ENCODE measurements at places on chromosomes 12 and 14. TPM values are rescaled to one million over a fixed set of nuclear protein-coding genes. Genes with fewer than 3 reads are reported as not detected.

The ESR2 gene
- total RNA-seq: 4.5 TPM

The SPTB gene
- total RNA-seq: 0.20 TPM

The PLEKHG7 gene
- not detected for total RNA-seq

The MYF5 gene
- not detected for total RNA-seq

The PTPRR gene
- total RNA-seq: not detected

The DAAM1 gene
- 4.5 TPM for total RNA-seq

The NOXRED1 gene
- total RNA-seq: 0.15 TPM

The SIX1 gene
- total RNA-seq: not detected

The EGLN3 gene
- 2.0 TPM for total RNA-seq

The TBC1D30 gene
- total RNA-seq: 0.47 TPM

The KRT81 gene
- total RNA-seq: 0.25 TPM

The LRP1 gene
- 1.0 TPM for total RNA-seq

The BMP4 gene
- total RNA-seq: 0.27 TPM

The JDP2 gene
- total RNA-seq: 1.3 TPM

The CERS5 gene
- 48.0 TPM for total RNA-seq

The PMCH gene
- total RNA-seq: not detected

The GPRC5D gene
- total RNA-seq: not detected

The SVOP gene
- total RNA-seq: not detected

The SLCO1B1 gene
- not detected for total RNA-seq

The KIF5A gene
- 0.56 TPM for total RNA-seq

The LYZ gene
- total RNA-seq: 0.71 TPM

All from activated T-cell treated with anti-CD3 and anti-CD28 coated beads, Interleukin-2, amount 50 U/mL, for 4 hours (primary cell).